ENCODE measurements at places on chromosomes 7 and 10.

- no peak for DNase-seq
Measured at GRCh38 chr10:113026679-113027078, 76.6 kb downstream of the TCF7L2 start.

DNA sequence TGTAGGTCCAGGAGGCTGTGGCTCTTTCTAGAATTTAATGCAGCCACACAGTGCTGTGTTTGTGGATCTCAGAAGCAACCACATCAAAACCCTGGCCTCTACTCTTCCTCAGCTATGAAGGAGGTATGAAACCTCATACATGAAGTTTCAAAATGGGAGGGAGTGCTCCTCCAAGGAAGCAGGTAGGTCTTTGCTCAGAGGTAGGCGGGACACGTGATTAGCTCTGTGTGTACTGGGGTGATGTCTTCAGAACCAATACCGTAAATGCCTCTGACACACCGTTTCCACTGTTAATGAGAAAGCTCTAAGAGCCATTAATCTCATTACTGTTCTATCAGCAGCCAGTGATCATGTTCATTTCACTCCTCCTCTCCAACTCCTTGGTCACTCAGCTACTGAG is 126.1 kb downstream of the PLXNA4 start:
- DNase-seq = no peak

DNA sequence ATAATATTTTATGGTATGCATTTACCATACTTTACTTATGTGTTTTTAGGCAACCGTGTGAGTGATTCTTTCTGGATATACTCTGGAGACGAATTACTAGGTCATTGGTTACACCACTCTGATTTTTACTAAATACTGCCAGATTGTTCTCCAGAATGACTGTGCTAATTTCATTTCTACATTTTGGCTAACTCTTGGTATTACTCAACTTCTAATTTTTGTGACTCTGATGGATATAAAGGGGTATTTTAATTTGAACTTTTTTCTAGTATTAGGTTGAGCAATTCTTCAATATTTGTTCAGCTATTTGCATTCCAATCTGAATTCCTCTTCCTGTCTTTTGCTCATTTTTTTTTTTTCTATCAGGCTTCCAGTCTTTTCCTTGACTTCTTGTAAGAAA is 223.6 kb downstream of the MDFIC start:
- no peak for DNase-seq

- no peak for DNase-seq
Measured at GRCh38 chr7:50300336-50300735, 4.2 kb upstream of the IKZF1 start.

DNA sequence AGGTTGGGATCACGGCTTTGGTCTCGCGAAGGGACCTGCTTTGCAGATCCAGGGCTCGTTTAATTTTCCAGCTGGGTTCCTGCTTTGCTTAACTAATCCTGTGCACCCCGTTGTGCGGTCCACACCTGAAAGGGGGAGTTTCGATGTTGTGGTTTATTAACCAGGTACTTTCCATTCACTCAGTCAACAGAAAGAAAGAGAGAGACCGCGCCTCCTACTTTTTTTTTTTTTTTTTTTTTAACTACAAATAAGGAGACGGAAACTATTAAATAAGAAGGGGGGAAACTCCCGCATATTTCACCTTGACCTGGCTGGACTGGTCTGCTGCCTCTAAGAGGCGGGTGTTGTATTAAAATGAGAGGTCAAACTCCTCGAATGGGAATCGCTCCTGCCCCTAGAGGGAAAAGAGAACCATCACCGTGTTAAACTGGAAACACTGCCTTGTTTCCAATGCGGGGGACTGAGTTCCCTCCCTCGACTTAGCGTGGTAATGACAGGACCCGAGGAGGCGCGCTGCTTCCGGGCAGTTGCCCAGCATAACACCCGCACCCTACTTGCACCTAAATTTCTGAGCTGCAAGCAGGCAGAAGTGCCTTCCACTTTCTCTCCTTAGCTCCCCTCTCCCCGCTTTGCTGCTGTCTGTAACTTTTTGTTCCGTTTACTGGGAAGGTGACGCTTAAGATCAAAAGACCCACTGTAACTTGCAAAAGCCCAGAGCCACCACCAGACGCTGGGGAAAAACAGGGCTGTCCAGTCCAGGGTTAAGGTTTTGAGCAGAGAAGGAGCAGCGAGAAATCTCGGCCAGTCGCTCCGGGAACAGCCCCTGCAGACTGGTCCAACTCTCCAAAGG is 1.1 kb upstream of the ITGB8 start:
- no peak for DNase-seq

DNA sequence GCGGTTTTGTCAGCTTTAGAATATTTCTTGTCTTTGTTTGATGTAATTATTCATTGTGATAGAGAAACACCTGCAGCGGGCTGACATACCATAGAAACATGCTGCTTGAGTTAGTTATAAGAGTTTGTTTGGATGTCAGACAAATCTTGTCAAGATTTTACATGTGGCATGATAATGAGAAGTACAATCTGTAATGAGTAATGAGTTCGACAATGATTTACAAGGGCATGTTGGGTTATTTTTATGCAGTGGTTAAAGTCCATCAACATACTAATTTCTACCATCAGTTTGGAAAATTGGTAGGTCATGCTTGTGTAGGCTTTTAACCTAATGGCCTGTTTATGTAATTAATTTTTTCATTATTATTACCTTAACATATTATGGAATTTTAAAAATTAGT is 31.3 kb downstream of the FZD1 start:
- DNase-seq = no peak

GRCh38 chr10:4809156-4809555 is 16.9 kb upstream of the AKR1E2 start:
- no peak for DNase-seq

DNA sequence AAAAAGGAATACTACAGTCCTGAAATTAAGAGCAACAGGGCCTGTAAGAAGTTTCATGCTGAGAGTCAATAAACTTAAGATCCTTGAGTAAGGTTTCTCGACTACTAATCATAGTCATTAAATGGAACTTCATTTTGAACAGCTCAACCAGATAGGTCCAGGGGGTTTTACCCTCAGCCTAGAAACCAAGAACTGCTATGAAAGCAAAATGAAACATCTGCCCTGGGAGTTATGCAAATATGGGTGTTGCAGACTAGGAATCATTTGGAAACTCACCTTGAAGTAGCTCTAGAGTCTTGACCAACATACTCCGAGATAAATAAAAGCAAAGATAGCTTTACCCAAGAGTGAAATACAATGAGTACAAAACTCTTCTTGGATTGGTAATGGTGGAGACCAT is 128.0 kb downstream of the HGF start:
- DNase-seq = no peak

- no peak for DNase-seq
Measured at GRCh38 chr7:102024769-102025391, 207.5 kb downstream of the CUX1 start.

- DNase-seq = no peak
Measured at GRCh38 chr10:124745673-124746072, 1.5 kb upstream of the FAM53B start.

- no peak for DNase-seq
Measured at GRCh38 chr10:133160826-133161471, 930 bp downstream of the KNDC1 start.

- no peak for DNase-seq
Measured at GRCh38 chr7:47659664-47660462, 78.0 kb upstream of the TNS3 start.

GRCh38 chr10:79941585-79942210 is 7.2 kb downstream of the SFTPD start:
- no peak for DNase-seq

GRCh38 chr7:156656598-156656997 is 16.0 kb downstream of the RNF32 start:
- no peak for DNase-seq

DNA sequence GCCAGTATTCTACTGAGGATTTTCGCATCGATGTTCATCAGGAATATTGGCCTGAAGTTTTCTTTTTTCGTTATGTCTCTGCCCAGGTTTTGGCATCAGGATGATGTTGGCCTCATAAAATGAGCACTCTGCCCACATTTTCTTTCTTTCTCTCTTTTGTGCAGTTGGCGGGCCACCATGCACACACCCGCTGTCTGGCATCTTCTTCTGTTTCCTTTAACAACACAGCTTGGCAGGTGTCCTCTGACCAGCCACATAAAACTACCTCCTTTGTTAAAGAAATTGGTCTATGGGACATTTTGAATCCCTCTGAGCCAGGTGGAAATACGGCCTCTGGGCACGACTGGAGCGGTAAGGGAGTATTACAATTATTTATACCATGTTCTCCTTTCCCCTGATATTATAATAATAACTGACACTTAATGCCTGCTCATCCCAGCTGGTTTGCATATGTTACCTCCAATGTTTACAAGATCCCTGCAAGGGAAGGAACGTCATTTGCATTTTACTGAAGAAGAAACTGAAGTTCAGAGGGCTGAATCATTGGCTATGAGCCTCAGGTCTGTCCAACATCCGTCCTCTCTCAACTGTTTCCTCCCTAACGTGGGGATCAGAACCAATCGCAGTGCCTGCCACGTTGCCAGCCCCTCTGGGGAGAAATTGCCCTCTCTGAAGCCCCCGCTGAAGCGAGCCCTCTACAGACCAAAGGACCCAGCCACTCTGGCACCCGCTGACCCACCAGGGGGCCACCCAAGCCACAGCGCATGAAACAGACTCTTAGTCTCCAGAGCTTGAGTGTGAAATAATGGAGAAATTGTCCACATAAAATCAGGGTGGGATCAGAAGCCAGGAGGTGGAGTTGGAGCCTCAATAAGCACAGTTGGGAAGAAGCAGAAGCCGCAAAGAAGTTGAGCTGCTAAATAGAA is 125.0 kb upstream of the FOXK1 start:
- DNase-seq = no peak

DNA sequence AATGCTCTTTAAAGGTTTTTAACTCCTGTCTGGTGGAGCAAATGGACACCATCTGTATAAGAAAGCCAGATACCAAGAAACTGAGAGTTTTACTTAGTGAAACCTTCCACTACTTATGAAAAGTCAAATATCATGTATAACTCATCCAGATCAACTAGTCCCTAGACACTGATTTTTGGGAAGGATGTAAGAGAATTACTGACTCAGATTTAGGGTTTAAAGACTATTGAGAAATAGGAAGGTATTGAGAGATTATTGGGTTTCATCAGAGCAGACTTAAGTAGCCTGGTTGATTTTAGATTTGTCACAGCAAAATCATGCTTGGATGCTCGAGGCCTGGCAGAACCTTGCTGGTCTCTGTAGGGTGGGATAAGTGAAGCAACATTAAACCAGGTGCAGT is 3.1 kb downstream of the CSTF2T start:
- DNase-seq = no peak

DNA sequence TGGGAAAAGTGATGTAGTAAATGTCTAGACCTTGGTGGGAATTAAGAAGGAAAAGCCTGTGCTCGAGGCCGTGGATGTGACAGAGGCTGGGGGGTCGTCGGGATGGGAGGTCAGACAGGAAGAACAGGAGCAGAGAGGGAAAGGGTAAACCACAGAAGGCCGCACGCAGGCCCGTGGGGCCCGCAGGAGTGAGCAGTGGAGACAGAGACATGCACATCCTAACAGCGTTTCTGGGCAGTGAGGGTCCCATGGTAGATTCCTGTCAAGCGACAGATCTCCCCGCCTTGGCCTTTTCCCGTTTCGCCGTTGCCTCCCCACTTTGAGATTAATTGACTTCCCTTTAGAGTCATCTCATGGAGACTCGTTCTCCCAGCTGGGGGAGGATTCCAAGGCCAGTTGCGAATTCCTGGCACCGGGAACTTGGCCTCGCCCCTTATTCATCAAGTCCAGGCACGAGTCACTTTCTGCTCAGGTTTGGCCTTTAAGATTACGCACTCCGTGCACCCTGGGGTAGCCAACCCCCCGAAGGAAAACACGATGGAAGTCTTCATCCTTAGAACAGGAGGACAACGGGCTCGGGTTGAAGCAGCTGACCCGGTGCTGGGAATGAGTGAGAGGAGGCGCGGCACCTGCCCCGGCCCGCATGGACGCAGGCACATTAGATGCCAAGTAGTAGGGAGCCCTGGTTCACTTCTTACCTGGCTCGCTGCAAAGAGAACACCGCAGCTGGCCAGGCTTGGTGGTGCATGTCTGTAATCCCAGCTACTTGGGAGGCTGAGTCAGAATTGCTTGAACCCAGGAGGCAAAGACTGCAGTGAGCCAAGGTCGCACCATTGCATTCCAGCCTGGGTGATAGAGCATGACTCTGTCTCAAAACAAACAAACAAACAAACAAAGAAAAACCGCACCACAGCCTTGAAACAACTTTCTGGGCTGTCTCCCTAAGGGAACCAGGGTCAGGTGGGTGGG is 315.2 kb upstream of the SHH start:
- DNase-seq = no peak

- no peak for DNase-seq
Measured at GRCh38 chr7:126411032-126411820, 841.5 kb downstream of the GRM8 start.

- DNase-seq = no peak
Measured at GRCh38 chr7:77351539-77352004, 64.6 kb downstream of the GSAP start.

DNA sequence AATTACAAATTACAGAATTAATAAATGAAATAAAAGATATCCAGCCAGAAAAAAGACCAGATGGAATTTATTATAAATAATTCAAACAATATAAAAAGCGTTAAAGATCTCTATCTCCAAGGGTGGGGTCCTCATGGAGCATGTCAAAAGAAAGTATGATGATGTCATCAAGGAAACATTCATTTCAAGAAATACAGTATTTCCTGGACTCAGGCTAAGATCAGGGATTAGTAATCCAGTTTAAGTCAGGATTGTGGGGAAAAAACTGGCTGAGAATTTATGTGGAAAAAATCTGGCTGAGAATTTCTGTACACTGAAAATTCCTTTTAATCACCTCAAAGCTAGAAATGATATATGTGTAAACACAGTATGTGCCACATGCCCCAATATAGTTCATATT is 1075.3 kb downstream of the XPNPEP1 start:
- DNase-seq = no peak

- no peak for DNase-seq
Measured at GRCh38 chr10:110460111-110460809, 37.4 kb upstream of the DUSP5 start.

GRCh38 chr10:33509231-33509831 is 174.9 kb upstream of the NRP1 start:
- DNase-seq = no peak

DNA sequence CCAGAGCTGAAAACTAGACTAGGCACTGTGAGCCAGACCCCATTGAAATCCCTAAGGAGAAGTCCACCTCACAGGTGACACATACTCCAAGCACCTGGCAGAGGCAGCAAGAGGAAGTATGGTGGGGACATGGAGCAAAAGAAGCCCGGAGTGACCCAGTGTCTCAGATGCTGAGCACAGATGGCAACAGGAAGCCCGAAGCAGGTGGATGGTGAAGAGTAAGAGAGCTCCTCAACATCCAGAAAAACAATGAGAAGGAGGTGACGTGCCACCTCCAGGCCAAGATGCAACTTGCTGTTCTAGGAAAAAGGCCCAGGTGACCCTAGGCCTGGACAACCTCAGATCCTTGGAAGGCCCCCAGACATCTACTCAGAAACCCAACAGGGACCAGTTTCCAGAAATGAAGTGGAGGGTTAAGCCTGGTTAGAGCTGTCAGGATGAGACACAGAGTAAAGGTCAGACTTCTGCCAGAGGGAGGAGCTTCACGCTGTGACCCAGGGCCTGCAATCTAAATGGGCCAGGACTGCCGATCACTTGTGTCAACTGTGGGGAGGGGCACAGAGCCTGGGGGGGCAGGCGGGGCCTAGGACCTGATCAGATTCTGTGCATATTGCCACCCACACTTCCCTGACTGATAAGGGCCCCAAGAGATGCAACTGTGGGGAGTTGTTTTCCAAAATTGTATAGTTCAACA is 2.4 kb upstream of the COBL start:
- DNase-seq = no peak

GRCh38 chr10:62057850-62058249 is 156.4 kb downstream of the ARID5B start:
- no peak for DNase-seq

- no peak for DNase-seq
Measured at GRCh38 chr7:24871770-24872169, 108.2 kb downstream of the OSBPL3 start.
